Kidney (tissue), 22 donors: ENCODE measurements at places on chromosomes 11 and 22. TPM values are rescaled to one million over a fixed set of nuclear protein-coding genes. Genes with fewer than 3 reads are reported as not detected.
A peak's percentile ranks its signal among the peaks of the same experiment; 100 is the strongest.

DNA sequence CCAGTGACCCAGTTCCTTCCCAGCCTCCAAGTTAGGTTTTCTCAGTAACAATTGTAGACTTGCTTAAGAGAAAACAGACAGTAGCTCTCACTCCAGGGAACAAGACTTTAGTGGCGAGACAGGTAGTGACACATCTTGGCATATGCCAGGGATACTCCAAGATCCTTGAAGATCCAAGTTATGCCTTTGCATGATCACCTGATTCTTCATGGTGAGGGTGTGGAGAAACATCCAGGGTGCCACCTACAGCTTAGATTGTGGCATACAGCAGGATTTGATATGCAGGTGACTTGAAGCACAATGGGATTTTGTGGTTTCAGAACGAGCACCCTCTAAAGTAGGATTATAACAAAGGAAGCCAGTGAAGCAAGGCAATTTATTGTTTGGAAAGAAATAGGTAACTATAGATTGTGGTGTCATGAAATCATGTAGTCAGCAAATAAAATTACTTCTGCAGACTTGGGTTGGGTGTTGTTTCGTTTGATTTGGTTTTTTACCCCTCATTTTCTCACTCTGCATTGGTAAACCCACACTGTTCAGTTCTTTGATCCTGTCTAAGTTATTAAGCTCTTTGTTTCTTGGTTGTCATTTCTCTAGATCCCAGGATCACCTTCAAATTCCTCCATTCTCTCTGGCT lies 9.2 kb downstream of the POU2AF3 start:
- no peak for DNase-seq

DNA sequence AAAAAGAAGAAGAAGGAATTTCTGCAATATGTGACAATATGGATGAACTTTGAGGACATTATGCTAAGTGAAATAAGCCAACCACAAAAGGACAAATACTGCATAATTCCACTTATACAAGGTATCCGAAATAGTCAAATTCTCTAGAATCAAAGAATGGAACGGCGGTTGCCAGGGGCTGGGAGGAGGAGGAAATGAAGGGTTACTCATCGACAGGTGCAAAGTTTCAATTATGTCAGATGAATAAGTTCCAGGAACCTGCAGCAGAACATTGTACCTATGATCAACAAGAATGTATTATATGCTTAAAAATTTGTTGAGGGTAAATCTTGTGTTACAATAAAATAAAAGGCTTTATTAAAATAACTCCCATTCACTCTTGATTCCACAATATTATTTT lies 49.0 kb downstream of the SC5D start:
- no peak for DNase-seq

DNA sequence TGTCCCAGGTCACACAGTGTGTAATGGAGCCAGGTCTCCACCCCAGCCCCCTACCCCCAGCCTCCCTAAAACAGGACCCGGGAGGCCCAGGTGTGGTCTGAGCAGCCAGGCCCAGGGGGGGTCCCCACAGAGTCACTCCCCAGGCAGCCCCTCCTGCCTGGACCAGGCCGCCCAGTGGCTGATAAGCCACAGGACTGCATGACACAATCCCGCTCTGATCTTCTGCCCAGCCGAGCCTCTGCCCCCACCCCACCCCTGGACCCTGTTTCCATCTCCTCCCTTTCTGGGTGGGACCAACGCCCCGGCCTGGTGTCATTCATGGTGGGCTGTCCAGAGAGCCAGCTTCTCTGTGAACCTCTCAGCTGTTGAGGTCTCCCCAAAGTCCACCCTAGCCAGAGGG lies 7.8 kb upstream of the LIF start:
- no peak for DNase-seq

GRCh38 chr11:59678813-59679165 lies 10.0 kb upstream of the PATL1 start:
- no peak for DNase-seq

- DNase-seq: no peak
Measured at GRCh38 chr22:25654676-25655075, 87.3 kb upstream of the MYO18B start.

GRCh38 chr11:794013-794765 lies 3.9 kb downstream of the SLC25A22 start:
- no peak for DNase-seq

DNA sequence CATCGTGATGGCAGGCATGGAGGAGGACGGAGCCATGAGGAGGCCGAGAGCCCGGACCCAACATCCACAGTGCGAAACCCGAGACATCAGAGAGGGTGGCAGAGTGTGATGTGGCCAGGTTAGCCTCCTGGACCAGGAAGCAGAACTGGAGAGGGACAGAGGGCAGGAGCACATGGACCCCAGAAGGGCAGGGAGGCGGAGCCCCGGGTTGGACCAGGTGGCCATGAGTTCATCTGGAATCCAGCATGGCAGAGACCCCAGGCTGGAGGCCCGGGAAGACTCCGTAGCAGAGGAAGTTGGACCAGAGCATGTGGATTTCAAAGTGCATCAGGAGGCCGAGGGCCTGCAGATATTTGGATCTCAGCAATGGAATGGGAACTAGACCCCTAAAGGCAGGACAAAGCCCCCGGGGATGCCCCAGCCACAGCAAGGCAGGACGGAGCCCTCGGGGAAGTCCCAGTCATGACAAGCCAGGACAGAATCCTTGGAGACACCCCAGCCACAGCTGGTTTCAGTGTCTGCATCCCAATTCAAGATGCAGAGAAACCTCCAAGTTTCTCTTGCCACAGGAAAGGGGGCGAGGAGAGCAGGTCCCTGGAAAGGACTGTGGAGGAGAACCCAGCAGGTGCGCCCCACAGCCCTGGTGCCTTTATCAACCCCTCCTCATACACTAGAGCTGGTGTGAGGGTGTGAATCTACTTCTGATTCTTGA lies 1393.4 kb downstream of the BRD1 start:
- no peak for DNase-seq

- DNase-seq: no peak
Measured at GRCh38 chr22:20639343-20639742, 131.9 kb downstream of the MED15 start.

DNA sequence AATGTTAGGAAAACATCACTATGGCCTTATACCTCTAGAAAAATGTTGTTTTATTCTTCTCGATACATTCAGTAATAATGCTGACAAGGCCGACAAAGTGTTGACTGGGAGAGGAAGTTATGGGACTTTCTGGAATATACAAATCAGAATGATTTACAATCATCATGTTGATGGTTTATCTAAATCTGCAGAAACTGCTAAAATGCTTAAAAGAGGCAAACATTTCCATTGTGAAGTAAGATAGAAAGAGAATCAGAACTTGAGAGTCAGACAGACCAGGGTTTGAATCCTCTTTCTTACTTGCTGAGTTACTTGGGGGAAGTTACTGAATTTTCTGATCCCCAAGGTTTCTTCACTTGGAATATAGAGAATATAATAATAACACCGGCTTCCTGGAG lies 89.4 kb downstream of the CD44 start:
- no peak for DNase-seq

DNA sequence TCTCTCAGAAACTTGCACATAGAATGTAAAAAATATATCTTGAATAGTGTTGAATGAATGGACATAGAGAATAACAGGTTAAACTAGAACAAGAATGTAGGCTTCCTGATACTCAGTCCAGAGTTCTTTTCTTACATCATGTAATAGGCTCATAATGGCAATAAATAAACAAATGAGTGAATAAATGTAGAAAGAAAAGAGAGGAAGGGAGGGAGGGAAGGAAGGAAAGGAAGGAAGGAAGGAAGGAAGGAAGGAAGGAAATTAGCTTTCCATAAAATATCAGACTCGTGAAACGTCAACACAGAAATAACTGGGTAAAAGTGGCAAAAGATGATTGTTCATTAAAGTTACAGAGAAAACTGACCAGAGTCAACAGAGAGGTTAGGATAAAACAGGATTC lies 2001.0 kb downstream of the LRRC4C start:
- no peak for DNase-seq

- peak; percentile 41 for DNase-seq
Measured at GRCh38 chr22:26681395-26681821, 24.0 kb downstream of the MIAT start.

GRCh38 chr11:72327606-72328005 lies 83.6 kb upstream of the PHOX2A start:
- DNase-seq: no peak

- DNase-seq: no peak
Measured at GRCh38 chr11:107856981-107857517, 1.5 kb downstream of the SLC35F2 start.

- no peak for DNase-seq
Measured at GRCh38 chr22:27719535-27720227, 81.9 kb downstream of the MN1 start.

- DNase-seq: no peak
Measured at GRCh38 chr11:72436661-72437060, 2.3 kb upstream of the CLPB start.

DNA sequence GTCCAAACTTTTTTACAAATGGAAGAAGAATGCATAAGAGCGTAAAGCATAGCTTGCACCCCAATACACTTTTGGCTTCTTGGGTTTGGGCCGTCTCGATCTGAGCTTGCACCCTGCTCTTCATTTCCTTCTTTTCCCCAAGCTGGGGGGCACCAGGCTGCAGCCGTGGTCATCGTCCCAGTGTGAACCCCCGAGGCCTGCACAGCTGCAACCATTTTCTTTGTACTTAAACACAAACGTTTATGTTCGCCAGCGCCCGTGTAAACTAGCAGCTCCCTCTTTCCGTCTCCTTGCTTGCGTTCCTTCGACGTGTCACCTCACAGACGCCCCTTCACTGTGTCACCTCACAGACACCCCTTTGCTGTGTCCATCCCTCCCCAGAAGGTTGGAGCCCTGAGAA lies 10.1 kb downstream of the KRTAP5-5 start:
- no peak for DNase-seq

DNA sequence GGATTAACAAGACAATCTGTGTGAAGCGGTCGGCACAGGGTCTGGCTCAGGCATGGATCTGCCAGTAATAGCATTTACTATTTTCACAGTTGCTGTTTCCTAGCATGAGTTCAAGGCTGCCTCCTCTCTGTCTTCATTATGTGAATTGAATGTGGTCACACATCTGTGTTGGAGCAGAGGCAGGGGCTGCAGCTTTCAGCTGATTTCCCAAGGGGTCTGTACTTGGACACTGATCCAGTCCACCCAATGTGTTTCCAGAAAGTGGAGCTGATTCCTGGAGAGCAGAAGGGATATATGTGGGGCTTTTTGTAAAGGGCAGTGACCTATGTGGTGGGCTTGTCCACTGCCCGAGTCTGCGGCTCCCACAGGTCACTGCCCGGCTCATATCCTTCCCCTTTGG lies 3.5 kb upstream of the CELSR1 start:
- no peak for DNase-seq

DNA sequence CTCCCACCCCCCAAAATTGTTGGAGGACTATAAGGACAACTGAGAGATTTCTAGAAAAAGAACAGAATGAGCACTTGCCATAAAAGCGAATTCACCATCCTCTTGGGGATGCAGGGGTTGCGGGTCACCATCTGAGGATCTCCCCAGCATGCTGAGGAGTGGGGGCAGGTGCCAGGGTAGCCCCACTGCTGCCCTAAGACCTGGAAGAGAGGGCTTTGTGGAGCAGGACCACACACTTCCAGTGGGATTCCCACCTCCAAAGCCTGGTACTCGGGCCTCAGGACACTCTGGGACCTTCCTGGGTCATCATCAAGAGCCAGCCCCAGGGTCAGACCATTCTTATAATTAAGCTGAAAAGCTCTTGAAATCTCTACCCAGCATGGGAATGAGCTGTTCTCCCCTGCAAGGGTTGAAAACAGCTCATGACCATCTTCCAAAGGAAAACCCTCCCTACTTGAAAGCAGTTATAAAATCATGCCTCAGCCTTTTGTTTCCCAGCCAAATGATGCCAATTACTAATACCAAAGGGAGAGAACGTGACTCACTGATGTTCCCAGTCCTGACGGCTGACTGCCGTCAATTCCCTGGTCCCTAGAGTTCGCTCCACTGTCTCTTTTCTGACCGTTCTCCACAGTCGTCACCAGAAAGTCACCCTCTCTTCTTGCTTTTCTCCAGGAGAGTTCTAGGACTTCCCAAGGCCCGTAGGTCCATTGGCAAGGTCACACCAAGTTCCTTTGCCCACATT lies 76.8 kb upstream of the CREB3L1 start:
- no peak for DNase-seq

DNA sequence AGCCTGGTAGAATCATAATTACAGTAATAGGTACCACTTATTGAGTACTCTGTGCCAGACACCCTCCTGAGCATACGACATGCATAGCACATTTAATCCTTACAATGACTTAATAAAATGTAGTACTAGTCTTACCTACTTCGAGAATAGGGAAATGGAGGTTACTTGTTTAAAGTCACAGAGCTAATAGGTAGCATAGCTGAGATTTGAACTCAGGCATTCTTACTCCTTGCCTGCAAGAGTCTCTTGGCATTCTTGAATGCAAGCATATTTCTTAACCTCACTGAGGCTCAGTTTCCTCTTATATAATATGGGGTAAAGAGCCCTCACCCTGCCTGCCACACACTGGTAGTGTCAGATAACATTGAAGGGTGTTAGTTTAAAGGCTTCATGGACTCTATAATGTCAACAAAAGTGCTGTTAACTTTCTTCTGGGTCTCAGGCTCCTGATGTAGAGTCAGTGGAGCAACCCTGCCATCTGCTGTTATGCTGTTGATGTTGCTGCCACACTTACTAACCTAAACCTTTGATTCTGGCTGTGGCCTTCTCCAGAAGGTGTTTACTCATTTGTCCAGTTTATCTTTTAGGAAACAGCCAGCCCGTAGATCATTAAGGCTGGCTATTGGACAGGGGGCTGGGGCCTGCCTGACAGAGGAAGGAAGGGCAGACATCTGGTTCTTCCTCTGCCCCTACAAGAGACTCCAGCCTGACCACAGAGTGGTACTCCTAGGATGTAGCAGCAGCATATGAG lies 18.9 kb downstream of the LIMK2 start:
- DNase-seq: peak; percentile 66

DNA sequence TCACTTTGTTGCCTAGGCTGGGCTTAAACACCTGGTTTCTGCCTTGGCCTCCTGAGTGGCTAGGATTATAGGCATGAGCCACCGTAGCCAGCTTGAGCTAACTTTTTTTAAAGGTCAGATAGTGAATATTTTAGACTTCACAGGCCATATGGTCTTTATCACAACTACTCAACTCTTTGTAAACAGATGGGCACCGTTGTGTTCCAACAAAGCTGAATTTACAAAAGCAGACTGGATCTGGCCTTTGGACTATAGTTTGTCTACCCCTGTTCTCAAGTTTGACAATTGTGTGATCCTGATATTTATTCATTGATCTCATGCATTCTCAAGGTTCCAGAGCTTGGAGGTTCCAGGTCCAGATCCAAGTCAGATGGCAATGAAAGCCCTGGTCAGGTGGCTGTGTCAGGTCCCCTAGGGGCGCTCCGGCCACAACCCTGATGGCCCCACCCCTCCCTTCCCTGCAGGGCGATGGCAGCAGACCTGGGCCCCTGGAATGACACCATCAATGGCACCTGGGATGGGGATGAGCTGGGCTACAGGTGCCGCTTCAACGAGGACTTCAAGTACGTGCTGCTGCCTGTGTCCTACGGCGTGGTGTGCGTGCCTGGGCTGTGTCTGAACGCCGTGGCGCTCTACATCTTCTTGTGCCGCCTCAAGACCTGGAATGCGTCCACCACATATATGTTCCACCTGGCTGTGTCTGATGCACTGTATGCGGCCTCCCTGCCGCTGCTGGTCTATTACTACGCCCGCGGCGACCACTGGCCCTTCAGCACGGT lies 15.8 kb downstream of the P2RY2 start:
- no peak for DNase-seq

The OR51B2 gene
- polyA plus RNA-seq: not detected

The LINC01488 gene
- not detected for polyA plus RNA-seq

The ANGPTL5 gene
- polyA plus RNA-seq: not detected

The FHIP1B gene
- polyA plus RNA-seq: 35.1 TPM

The UPB1 gene
- 64.6 TPM for polyA plus RNA-seq

The BMAL1 gene
- 9.2 TPM for polyA plus RNA-seq

The DKK3 gene
- polyA plus RNA-seq: 49.6 TPM

The ACTN3 gene
- polyA plus RNA-seq: not detected

The DDTL gene
- 6.9 TPM for polyA plus RNA-seq

The TBX10 gene
- polyA plus RNA-seq: not detected
